ENCODE measurements at places on chromosomes 4 and X.

GRCh38 chrX:97672138-97672537 is 788.4 kb downstream of the RPA4 start:
- no peak for DNase-seq

GRCh38 chr4:101200561-101200960 is 146.8 kb downstream of the PPP3CA start:
- DNase-seq, result no peak

GRCh38 chrX:131752493-131753198 is 208.8 kb downstream of the OR13H1 start:
- DNase-seq, result no peak

- peak; percentile 51 for DNase-seq
Observed at GRCh38 chrX:135521405-135522131, 1.1 kb downstream of the INTS6L start.

DNA sequence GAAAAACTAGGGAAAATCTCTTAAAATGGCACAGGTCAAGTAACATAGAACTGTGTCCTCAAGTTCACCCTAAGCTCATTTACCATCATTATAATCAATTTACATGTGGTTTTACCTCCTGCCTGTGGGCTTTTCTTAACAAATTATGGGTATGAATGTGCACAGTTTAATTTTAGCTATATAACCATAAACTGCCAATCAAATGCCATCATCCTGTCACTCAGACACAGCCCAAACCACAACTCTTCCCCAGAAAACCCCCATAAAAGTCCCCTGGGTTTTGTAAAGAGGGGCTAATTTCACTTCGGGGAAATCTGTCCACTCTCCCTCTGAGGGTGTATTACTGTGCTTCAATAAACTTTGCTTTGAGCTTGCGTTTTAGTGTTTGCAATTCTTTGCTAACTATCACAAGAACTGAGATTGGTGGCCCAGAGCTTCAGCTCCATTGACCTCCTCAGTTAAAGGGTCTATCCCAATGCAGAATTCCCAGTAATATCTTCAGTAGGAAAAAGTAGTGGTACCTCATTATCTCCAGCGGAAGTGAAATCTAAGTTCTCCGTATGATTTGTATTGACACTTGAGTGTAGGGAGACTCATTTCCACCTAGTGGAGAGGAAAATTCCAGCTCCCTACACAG is 394.6 kb downstream of the SPOCK3 start:
- no peak for DNase-seq

- DNase-seq, result no peak
Observed at GRCh38 chrX:13374364-13374763, 54.5 kb upstream of the ATXN3L start.

- DNase-seq, result no peak
Observed at GRCh38 chr4:150243932-150244331, 165.7 kb downstream of the DCLK2 start.
